ENCODE measurements at places on chromosomes 16 and 17.

DNA sequence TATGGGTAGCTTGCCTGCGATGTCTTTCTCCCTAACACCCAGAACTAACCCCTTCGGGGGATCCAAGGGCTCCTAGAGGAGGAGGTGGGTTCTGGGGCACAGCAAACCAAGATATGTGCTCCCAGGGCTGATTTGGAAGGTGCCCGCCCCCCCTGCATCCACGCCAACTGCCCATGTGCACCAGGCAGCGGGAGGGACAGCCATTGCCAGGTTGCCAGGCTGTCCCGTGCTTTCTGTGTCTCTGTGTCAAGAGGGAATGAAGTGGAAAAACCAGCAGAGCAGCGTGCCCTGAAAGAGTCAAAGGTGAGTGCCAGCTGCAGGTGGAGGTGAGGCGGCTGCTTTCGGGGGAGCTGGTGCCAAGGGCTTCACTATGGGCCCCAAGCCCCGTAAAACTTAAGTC lies 6.4 kb downstream of the TEKT5 start:
- no peak for DNase-seq

- DNase-seq, result no peak
Measured at GRCh38 chr17:27475070-27475673, 18.9 kb downstream of the KSR1 start.

DNA sequence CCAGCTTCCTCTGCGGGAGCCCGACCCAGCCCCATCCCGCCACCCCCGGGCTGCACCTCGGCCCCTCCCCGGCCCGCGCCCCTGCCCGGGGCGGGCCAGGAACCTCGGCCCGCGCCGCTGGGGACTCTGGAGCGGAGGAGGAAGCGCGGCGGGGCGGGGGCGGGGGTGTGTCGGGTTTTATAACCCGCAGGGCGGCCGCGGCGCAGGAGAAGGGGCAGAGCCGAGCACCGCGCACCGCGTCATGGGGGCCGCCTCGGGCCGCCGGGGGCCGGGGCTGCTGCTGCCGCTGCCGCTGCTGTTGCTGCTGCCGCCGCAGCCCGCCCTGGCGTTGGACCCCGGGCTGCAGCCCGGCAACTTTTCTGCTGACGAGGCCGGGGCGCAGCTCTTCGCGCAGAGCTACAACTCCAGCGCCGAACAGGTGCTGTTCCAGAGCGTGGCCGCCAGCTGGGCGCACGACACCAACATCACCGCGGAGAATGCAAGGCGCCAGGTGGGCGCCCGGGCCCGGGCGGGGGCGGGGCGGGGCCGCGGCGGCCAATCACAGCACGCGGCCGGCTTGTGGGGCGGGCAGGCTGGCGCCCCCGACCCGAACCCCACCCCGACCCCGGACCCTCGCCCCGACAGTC lies at the start of gene ACE:
ACE (plus strand) TSS at position 208 of the 626 bp plus-strand sequence; CDS start at position 242, 34 bp downstream.
- DNase-seq, result no peak

DNA sequence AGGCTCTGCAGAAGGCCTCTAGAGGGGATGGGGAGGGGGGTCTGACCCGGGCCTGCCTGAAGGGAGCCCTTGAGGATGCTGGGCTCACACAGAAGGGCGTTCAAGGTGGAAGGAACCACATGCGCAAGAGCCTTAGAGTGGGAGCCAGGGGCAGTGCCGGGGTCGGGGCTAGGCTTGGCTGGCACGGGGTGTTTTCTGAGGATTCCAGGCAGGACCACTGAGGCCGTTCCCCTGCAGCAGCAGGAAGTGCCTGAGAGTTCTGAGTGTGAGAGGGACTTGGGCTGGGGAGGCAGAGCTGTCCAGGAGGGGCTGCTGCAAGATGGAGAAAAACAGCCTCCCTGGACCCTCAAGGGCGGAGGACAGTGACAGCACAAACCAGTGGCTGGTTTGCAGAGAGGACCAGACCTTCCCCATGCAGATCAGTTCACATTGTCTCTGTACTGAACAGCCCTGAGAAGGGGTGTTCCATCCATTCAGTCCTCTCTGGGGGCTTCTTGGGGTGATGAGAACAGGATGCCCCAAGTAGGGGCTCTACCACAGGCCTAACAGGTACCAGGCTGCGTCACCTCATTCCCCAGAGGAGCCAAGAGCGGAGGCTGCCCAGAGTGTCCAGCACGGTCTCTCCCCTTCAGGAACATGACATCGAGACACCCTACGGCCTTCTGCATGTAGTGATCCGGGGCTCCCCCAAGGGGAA lies 3.4 kb downstream of the NDRG4 start:
- DNase-seq, result no peak

DNA sequence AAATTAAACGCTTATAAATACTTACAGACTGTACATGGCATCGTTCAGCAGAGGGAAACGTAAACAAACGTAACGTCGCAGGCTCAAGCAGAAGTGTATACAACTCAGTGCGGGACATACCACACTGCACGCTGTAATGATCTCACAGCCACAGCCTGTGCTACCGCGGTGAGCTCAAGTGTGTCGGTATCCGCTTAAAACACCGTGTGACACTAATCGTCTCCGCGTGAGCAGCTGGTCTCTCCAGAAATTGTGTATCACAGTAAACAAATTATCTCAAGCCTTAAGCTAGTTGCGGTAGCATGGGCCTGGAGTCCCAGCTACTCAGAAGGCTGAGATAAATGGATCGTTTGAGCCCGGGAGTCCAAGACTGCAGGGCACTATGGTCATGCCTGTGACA lies 115.3 kb downstream of the ANKRD11 start:
- DNase-seq, result no peak

GRCh38 chr17:77854083-77854758 lies 104.3 kb upstream of the TNRC6C start:
- DNase-seq, result no peak

GRCh38 chr16:10745841-10746240 lies 2.2 kb downstream of the NUBP1 start:
- DNase-seq, result no peak

DNA sequence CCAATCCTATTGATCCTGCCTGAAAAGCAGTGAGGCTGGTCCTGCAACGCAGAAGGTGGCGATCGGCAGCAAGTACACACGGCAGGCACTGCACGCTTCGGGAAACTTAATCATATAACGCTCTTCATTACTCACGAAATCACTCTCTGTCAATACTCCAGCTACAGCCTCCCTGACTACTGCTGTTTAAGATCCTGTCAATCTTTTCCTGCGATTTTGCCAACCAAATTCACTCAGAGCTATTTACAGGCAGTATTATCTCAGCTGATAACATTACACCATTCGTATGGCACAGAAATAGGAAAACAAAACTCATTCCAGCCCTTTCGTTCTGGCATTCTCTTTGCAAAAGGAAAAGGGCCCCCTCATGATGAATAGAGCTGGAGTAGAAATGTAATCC lies 262.4 kb upstream of the CDH8 start:
- DNase-seq, result no peak

- DNase-seq, result no peak
Measured at GRCh38 chr16:59634004-59634579, 900.0 kb upstream of the GOT2 start.

DNA sequence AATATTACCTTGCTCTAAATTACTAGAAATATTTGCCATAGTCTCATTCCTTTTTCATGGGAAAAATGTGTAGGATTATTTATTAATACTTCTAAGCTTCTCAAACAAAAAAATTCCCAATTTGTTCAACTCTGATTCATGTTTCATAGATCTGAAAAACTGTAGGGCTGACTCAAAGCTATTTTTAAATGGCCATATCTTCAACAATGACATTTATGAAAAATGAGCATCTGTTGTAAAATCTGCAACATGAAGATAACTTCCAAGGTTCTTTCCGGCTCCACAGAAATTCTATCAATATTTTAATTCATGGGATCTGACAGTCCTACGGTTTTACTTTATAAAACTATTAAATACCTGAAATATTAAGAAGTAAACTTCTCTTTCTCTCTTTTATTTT lies 192.7 kb upstream of the KCNJ16 start:
- DNase-seq, result no peak

DNA sequence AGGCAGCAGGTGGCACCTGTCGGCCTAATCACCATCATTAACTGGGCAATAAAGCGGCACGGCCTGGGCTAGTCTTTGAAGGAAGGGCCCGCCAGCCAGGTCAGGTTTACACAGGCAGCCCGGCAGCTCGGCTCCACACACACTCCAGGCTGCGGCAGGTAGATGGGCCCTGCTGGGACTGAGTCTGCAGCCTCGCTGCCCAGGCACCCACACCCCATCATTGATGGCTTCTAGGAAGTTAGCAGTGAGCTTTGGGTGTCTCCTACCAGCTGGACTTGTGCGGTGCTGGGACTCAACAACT lies 6.8 kb upstream of the FOXN1 start:
- DNase-seq, result no peak

- no peak for DNase-seq
Measured at GRCh38 chr17:58504826-58505351, 9.5 kb downstream of the MTMR4 start.

GRCh38 chr17:48502312-48502711 lies 28.5 kb downstream of the HOXB1 start:
- no peak for DNase-seq

GRCh38 chr17:80291691-80292487 lies 31.2 kb downstream of the RNF213 start:
- DNase-seq, result no peak

DNA sequence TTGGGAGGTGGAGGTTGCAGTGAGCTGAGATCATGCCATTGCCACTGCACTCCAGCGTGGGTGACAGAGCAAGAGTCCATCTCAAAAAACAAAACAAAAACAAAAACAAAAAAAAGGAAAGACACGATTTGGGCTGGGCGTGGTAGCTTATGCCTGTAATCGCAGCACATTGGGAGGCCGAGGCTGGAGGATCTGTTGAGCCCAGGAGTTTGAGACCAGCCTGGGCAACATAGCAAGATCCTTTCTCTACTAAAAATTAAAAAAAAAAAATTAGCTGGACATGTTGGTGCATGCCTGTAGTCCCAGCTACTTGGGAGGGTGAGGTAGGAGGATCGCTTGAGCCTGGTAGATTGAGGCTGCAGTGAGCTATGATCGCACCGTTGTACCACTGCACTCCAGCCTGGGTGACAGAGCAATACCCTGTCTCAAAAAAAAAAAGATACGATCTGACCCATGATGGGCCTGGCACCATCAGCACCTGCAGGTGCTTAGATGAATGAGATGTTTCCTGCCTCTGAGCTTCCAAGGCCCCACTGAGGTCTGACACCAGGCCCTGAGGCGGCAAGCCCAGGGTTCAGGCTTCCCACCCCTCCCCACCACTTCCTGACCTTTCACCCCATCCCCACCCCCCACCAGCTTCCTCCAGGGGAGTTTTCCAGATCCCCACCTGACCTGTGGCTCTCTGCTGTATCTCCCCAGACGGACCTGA lies 21.7 kb downstream of the ATP2A1 start:
- DNase-seq, result no peak

- DNase-seq, result no peak
Measured at GRCh38 chr17:51685287-51685909, 425.1 kb downstream of the UTP18 start.

DNA sequence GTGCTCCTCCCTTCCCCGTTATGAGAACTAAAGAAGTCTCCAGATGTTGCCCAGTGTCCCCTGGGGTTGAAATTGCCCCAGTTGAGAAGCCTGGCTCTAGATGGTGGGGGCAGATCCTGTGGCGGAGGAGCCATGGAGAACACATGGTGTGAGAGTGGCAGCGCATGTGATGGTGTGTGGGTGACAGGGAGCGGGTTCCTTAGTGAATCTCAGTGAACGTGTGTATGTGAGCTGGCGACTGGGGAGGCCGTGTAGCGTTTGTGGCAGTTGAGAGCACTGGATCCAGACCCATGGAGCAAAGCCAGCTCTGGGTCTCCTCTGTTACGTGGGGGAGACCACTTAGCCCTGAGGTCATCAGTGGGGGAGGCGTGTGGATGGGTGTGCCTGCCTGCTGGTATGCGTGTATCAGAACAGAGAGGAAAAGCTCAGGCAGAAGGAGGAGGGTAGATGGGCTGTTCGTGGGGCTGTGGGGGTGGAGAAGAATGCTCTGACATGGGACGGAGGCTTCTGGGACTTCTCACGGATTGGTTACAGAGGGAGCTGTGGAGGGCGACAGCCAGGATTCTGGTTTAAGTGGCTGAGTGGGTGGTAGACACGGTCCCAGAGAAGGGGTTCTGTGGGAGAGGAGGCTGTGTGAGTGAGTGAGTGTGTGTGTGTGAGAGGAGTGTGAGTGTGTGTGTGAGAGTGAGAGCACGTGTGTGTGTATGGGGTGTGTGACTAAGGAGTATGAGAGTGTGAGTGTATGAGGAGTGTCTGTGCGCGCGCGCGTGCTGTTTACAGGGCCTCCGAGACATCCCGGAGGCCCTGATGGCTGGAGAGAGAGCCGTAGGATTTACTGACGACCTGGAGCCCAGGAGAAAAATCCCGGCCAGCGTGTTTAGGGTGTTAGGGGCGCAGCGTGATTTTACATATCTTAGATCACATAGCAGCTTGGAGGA lies 193.8 kb downstream of the SNX29 start:
- DNase-seq, result no peak

- DNase-seq, result no peak
Measured at GRCh38 chr17:28760601-28761562, 17.1 kb downstream of the TRAF4 start.

DNA sequence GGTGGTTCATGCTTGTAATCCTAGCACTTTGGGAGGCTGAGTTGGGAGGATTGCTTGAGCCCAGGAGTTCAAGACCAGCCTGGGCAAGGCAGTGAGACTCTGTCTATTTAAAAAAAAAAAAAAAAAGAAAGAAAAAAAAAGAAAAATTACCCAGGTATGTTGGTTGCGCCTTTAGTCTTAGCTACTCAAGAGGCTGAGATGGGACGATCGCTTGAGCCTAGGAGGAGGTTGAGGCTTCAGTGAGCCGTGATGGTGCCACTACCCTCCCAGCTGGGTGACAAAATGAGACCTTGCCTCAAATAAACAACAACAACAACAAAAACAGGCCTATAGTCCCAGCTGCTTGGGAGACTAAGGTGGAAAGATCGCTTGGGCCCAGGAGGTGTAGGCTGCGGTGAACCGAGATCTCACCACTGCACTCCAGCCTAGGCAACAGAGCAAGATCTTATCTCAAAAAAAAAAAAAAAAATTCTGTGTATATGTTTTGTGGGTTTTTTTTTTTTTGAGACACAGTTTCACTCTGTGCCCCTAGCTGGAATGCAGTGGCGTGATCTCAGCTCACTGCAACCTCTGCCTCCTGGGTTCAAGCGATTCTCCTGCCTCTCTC lies 12.5 kb upstream of the ANKRD40CL start:
- DNase-seq, result no peak

DNA sequence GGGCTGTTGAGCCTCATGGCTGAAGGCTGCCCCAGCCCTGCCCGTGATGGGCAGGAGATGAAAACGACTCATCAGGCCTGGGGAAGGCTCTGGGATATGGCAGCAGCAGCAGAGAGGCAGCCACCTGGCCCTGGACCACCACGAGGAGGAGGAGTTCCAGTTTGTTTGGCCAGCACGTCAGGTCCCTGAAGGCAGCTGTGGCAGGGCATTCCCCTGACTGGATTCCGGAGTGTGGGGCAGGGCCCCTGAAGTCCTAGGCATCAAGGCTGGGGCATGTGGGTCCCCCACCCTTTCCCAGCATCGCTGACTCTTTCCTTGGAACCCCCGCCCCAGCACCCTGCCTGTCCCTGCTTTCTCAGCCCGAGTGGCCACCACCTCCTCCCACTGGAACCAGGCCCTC lies 197.4 kb downstream of the ZNF423 start:
- no peak for DNase-seq

DNA sequence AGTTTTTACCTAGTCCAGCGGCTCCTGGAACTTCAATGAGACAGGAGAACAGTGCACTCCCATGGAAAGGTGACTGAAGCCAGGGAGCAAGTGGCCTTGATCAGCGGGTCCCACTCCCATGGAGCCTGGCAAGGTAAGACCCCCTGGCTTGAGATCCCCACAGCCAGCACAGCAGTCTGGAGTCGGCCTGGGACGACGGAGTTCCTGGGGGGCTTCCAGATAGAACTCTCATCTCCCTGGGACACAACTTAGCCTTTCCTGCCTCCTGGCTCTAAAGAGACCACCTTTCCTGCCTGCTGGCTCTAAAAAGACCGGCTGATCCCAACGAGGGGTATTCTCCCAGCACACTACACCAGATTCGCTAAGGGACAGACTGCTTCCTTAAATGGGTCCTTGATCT lies 1279.0 kb upstream of the GOT2 start:
- no peak for DNase-seq

All from NCI-H460 (cell line).